ENCODE measurements at places on chromosomes 7 and 10. TPM values are rescaled to one million over a fixed set of nuclear protein-coding genes. Genes with fewer than 3 reads are reported as not detected.

The RADIL gene
- polyA plus RNA-seq = 8.0 TPM

The PRLHR gene
- polyA plus RNA-seq = 0.16 TPM

The TLL2 gene
- polyA plus RNA-seq = 0.22 TPM

The TMEM26 gene
- polyA plus RNA-seq = 0.51 TPM

The SEMA3E gene
- polyA plus RNA-seq = 12.6 TPM

The BCAP29 gene
- polyA plus RNA-seq = 46.7 TPM

The PHYHIPL gene
- 0.54 TPM for polyA plus RNA-seq

The SPDYE8 gene
- polyA plus RNA-seq = not detected

The C10orf67 gene
- not detected for polyA plus RNA-seq

The CLEC2L gene
- 0.08 TPM for polyA plus RNA-seq

The STX1A gene
- polyA plus RNA-seq = 9.8 TPM

The SPOCK2 gene
- polyA plus RNA-seq = 10.1 TPM

The TSPAN13 gene
- 38.5 TPM for polyA plus RNA-seq

The DENND11 gene
- 7.4 TPM for polyA plus RNA-seq
